ENCODE measurements at places on chromosomes 11 and 22. TPM values are rescaled to one million over a fixed set of nuclear protein-coding genes. Genes with fewer than 3 reads are reported as not detected.
A peak's percentile ranks its signal among the peaks of the same experiment; 100 is the strongest.

The CALCA gene
- total RNA-seq, result not detected

The C22orf31 gene
- not detected for total RNA-seq

The LINC01488 gene
- 0.96 TPM for total RNA-seq

GRCh38 chr11:3073029-3073435 lies 15.8 kb upstream of the CARS1 start:
- peak; percentile 24 for DNase-seq

The NCR3LG1 gene
- 2.2 TPM for total RNA-seq

DNA sequence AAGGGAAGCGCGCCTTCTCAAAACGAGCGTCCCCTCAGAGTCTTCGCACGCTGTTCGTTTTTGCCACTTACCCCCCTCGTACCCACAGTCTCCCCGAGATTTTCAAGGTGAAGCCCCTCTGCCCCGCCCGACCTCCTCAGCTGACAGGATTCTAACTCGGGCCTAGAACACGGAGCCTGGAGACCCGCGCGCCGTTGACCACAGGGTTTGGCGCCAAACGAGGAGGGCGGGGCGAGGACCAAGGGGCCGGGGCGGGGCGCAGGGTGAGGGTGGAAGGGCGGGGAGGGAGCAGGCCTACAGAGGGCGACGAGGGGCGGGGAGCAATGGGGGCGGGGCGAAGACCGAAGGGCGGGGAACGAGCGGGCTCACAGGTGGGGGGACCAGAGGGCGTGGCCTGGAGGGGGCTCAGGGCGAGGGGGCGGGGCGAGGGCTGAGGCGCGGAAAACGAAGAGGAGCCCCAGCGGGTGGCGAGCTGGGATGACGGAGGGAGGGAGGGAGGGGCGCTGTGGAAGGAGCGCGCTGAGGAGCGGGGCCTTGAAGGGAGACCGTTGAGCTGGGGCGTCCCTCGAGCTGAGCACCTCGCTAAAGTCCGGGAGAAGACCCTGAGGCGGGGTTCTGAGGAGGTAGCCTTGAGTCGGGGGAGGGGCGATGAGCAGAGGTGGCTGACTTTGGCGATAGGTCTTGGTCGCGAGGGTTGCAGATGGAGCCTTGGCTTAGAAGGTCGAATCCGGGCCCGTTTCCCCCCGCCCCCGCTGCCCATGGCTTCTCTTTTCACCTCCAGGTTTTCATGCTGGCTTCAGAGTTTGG lies at the start of gene DMC1:
DMC1 (minus strand) TSS at position 212 of the 807 bp plus-strand sequence. CDS start 1,927 bp downstream, outside the sequence.
- DNase-seq, result peak; percentile 94

GRCh38 chr11:114928260-114928870 lies 250.0 kb downstream of the NXPE2 start:
- DNase-seq, result peak; percentile 8

DNA sequence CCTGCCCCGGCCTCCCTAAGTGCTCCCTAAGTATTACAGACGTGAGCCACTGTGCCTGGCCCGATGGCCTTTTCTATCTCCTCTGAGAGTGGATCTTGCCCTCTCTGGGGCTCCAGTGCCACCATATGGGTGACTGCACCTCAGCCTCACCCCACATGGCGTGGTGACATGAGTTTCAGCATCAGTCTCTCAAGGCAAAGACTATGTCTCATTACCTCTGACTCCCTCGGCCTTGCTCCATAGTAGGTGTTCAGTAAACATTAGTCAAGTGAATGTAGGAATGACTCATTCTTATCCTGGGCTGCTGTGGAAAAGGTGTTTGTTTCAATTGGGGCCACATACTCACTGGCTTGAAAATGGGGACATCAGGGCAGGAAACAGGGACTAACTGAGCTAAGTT lies 168.8 kb downstream of the GRIK4 start:
- DNase-seq, result no peak

DNA sequence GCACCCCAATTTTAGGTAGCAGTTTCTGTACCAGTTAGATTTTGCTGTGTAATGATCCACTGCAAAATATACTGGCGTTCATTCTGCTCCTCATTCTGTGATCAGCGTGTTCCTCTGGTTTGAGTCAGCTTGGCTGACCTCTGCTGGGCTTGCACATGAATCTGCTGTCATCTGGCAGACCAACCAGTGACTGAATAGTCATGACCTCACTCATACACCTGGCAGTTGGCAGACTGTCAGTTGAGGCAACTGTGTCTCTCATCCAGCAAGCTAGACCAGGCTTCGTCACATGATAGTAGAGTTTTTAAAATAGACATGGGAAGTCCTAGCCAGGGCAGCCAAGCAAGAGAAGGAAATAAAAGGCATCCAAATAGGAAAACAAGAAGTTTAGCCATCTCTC lies 316.3 kb upstream of the LARGE1 start:
- no peak for DNase-seq

DNA sequence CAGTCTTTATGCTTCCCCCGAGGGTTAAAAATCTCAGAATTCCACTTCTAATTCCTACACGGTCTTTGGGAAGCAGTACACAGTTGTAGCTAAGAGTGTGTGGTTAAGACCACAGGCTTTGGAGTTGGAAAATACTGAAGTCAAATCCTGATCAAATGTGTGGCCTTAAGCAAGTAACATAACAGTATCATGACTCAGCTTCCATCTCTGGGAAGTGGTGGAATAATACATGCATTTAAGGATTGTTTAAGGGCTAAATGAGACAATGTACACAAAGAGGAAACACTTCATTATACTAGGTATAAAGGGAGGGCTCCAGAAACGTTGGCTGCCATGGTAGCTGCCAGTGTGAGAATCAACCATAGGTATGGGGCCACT lies 71.5 kb downstream of the FAT3 start:
- DNase-seq, result no peak

The KLHDC7B gene
- total RNA-seq, result 6.0 TPM

GRCh38 chr11:113251281-113251680 lies 63.1 kb upstream of the TTC12 start:
- no peak for DNase-seq

GRCh38 chr11:21105196-21105917 lies 436.0 kb downstream of the NELL1 start:
- no peak for DNase-seq

DNA sequence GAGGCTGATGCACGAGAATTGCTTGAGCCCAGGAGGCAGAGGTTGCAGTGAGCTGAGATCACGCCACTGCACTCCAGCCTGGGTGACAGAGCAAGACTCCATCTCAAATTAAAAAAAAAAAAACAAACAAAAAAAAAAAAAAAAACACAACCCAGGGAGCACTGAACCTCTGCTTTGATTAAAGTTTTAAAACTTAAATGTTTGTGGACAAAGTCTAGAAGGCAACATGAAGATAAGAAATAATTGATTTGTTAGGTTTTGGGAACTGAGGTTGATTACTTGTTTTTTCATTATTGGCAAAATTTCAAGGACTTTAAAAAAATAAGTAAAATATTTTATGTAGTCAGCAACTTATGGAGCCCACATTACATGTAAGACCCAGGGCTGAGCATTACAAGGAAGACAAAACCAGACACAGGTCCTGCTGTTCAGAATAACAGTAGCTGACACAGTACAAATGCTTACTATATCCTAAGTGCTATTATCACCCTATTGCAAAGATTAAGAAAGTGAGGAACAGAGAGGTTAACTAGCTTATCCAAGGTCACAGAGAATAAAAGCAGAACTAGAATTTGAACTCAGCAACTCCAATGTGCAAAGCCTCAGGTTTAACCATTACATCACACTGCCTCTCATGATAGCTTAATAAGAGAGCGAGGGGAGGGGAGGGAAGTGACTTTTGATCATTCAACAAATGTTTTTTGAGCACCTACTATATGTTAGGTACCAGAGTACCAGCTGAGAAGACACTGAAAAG lies 2.3 kb upstream of the CRY2 start:
- DNase-seq, result no peak

The GUCY1A2 gene
- 99.2 TPM for total RNA-seq

DNA sequence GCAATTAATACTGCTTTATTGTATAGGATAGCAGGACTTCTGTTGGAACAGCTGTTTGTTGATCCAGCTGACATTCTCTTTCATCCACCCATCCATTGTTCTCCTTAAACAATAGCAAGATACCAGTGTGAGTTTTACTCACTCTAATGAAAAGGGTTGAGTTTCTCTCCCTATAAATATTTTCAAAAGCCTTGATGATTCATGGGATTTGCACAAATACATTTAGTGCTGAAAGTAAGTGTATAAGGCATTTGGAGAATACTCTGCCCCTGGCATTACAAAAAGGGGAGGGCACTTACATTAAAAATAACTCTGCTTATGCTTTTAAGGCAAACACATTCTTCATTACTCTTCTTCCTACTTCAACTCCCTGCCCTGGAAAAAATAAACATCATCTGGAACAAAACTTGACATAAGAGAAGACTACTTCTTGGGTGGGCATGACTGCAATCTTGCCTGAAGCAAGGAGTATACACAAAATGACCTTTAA lies 634.9 kb downstream of the METTL15 start:
- peak; percentile 59 for DNase-seq

Measured in umbilical cord (tissue), 2 donors.